ENCODE measurements at places on chromosomes 2 and 18.

DNA sequence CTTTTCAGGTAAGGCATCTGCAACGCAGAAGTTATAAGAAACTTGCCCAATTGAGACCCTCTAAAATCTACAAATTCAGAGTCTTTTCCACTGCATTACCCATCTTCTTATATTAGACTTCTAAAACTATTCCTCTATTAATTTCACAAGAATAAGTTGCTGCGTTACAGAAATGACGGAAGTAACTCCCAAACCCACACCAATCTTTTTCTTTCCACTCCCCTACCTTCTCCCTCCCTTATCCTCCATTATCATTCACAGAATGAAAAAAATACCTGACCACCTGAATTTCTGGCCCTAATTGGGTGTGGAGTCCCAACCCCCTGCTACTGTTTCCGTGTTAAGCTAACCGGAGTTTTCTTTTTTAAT is 689 bp downstream of the RPRD1A start:
- no peak for DNase-seq

GRCh38 chr2:149020432-149020851 is 18.1 kb upstream of the LYPD6B start:
- no peak for DNase-seq

DNA sequence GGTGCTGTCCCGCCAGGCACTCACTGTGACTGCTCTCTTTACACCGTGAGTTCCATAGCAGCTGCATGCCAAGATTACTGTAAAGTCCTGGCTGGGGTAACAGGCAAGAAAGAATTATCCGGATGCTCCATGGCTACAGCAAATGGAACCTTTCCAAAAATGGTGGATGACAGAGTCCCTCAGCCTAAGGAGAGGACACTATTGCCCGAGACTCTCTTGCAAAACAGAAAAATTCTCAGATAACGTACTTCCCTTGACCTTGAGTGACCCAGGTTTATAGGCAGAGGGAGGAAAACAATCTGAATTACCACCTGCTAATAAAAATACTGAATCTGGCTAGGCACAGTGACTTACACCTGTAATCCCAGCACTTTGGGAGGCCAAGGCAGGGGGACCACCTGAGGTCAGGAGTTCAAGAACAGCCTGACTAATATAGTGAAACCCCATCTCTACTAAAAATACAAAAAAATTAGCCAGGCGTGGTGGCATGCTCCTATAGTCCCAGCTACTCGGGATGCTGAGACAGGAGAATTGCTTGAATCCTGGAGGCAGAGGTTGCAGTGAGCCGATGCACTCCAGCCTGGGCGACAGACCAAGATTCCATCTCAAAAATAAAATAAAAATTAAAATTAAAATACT is 4.5 kb downstream of the CYS1 start:
- no peak for DNase-seq

- no peak for DNase-seq
Measured at GRCh38 chr2:132667706-132668105, 2.3 kb downstream of the LYPD1 start.

DNA sequence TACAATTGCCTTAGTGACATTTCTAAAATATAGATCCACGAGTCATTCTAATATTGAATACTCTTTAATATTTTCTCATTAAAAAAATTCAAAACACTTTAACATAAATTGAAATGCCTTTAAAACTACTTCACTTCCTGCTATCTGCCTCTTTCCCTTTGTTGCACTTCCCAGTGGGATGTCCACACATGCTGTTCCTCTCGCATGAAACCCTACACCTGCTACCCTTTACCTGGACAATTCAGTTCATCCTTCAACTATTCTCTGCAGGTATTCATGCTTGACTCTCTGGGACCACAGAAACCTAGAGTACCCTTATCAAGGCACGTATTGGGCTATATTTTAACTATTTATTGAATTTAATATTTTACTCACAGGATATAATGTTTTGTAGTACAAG is 373.3 kb upstream of the GALNT5 start:
- DNase-seq: no peak

DNA sequence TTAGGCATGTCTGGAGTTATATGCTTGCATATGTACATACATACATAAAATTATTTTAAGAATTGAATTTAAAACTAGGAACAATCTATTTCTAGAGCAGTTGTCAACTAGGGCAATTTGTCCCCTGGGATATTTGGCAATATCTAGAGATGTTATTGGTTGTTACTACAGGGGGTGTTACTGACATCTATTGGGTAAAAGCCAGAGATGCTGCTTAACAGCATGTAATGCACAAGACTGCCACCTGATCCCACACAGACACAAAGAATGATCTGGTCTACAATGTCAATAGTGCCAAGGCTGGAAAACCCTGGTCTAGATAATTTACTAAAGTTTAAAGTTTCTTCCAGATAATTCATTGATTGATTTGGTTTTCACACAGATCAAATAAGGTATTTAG is 185.3 kb downstream of the NYAP2 start:
- DNase-seq: no peak
